ENCODE measurements at places on chromosomes 16 and 17.

GRCh38 chr17:75356260-75356937 lies 49.1 kb downstream of the GRB2 start:
- DNase-seq = no peak

GRCh38 chr16:88333848-88334777 lies 48.6 kb upstream of the ZNF469 start:
- no peak for DNase-seq

DNA sequence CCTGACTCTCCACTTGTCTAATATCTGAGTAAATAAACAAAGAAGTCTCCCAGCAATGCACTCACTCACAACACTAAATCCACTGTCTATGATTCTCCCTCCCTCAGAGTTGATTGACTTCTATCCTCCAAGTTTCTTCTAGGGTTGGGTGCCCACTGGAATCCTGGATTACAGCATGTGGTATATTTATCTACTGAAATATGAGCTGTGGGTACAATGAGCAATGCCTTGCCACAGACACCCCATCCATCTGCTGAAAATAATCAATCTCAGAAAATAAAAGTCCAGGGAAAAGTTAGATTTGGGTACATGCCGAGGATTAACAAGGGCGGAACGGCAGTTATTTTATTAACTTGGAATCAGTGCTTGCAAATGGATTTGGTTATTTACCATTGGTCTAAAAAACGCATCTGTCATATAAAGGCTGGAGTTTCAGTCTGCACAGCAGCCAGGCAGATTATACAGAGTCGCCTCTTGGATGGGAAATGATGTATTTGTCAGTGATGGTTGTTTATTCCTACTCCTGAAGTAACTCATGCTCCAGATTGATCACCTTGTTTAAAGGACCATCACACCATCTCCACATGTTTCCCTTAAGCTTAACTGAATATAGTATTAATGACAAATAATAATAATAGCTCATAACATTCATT lies 193.9 kb upstream of the SOX9 start:
- DNase-seq = no peak

GRCh38 chr17:20128036-20128667 lies 119.0 kb downstream of the SPECC1 start:
- no peak for DNase-seq

- no peak for DNase-seq
Measured at GRCh38 chr17:29561554-29562517, 5.0 kb downstream of the ABHD15 start.

GRCh38 chr16:50744881-50745280 lies 3.0 kb downstream of the CYLD start:
- no peak for DNase-seq

DNA sequence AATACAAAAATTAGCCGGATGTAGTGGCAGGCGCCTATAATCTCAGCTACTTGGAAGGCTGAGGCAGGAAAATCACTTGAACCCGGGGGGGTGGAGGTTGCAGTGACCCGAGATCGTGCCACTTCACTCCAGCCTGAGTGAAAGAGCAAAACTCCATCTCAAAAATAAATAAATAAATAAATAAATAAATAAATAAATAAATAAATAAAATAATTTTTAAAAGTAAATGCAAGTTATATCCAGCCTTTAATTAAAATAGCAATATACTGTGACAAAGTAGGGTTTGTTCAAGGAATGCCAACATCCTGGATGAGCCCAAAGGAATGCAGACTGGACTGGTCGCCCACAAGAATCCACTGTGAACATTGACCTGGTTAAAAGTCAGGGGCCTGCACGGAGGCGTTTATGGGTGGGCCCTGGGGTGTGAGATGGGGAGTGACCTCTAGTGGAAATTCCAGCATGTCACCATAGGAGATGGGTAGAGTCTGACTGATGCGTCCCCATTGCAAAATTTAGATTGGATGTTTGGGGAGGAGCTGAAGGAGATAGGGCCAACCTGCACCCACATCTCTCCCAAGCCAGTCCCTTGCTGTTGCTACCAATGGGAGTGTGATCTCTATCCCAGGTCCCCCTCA lies 9.7 kb upstream of the PIK3R5 start:
- DNase-seq = no peak

DNA sequence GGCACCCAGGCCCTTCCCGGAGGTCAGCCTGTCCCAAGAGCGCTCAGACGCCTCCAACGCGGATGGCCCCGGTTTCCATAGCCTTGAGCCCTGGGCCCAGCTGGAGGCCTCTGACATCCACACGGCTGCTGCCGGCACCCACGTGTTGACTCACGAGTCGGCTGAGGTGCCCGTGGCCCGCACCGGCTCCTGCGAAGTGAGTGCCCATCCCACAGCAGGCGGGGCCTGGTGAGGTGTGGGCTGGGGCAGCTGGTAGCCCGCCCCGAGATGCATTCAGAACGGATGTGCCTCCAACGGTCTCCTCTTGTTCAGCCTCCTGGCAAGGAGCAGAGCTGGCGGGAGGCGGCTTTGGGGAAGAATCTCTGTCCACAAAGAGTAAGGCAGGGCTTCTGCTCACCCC lies 2.7 kb downstream of the WDR90 start:
- no peak for DNase-seq

DNA sequence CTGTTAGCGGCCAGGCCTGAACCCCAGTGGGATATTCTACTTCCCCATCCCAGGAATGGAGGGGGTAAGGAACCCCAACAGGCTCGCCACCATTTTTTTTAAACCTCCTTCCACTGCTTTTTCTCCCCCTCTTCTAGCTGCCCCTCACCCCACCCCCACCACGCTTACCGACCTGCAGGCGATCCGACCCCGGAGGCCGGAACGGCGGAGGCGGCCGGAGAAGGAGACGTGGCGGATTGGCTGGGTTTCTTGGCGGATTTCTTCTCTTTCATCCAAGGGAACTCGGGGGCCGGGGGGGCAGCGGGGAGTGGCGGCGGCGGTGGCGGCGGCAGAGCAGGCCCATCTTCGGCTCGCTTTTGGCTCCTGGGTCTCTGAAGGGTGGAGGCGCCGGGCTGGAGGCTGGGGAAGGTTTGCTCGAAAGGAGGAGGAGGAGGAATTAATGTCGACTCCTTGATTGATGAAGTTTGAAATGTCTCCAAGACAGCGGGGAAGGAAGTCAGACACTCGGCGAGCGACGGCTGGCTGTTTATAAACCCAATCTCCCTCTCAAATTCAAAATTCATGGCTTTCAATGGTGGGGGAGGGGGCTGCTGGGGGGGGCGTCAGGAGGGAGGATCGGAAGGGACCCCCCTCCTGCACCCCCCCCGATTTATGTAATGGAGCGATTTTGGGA lies 424 bp downstream of the HOXB2 start:
- no peak for DNase-seq

DNA sequence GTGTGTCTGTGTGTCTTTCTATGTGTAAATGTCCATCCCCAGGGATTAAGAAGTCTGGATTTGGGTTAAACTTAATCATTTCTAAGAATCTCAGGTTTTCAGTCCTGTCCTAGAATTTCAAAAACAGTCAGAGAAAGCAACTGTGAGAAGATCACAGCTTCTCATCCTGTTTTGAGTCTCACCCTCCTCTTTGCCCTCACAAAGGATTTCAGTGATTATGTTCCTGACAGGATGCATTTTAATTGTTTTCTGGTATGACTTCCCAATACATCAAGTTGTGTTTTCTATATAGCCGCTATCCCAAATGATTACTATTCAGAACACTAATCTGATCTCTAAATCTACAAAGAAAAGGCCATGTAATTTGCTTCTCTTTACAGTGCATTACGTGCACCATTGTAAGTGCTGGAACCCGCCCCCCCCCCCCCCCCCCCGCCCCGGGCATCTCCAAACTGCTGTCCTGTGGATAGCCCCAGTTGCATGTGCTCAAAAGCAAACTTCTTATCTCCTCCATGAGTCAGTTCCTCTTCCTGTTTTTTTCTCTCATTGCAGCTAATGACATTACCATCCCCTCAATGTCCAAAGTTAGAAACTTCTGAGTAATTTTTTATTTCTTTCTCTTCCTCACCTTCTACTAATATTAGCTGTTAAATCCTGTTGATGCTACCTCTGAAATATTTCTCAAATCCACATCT lies 73.9 kb downstream of the CDH13 start:
- no peak for DNase-seq

DNA sequence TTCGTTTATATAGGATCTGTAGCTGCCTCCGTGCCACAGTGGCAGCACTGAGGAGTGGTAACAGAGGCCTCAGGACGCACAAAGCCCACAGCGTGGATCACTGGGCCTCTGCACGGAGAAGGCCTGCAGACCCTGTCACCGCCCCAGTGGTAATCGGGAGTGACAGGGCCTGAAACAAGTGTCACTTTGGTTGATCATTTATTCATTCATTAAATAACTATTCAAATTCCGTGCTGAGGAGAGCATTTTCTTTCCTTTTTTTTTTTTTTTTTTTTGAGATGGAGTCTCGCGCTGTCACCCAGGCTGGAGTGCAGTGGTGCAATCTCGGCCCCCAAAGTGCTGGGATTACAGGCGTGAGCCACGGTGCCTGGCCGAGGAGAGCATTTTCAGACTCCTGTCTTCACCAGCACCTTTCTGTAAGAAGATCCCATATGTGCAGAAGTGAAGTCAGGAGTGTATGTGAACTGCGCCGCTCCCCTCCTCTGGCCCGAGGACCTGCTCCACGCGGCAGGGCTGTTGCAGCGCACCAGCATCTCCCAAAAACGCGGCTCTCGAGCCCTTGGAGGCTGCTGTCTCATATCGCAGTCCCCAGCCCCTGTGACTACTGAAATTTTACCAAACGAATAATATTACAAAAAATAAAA lies 44.9 kb upstream of the TRAP1 start:
- DNase-seq = no peak

DNA sequence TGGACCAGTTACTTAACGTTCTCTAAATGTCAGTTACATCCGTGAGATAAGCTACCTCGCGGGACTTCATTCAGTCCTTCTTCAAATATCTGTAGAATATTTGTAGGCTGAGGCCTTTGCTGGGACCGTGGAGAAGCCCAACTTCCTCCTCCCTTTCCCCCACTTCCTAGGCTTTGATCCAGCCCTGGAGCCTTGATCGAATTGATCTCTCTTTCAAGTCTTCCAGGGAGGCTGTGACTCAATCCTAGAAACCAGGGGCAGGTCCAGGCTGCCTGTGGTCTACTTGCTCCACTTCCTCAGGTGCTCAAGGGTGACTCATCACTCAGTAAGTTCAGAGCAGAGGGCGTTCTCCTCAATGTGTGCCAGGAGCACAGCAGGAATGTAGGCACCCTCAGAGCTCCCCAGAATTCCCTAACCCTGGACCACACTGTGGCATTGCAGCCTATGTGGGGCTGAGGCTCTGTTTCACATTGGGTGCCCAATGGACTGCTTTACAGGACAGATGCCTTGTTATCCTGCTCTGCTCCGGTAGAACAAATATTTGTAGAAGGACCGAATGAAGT lies 11.2 kb upstream of the CEP20 start:
- DNase-seq = peak; percentile 17

GRCh38 chr16:27108051-27108770 lies 41.5 kb downstream of the C16orf82 start:
- no peak for DNase-seq

GRCh38 chr16:17149904-17150483 lies 320.8 kb downstream of the XYLT1 start:
- DNase-seq = no peak

DNA sequence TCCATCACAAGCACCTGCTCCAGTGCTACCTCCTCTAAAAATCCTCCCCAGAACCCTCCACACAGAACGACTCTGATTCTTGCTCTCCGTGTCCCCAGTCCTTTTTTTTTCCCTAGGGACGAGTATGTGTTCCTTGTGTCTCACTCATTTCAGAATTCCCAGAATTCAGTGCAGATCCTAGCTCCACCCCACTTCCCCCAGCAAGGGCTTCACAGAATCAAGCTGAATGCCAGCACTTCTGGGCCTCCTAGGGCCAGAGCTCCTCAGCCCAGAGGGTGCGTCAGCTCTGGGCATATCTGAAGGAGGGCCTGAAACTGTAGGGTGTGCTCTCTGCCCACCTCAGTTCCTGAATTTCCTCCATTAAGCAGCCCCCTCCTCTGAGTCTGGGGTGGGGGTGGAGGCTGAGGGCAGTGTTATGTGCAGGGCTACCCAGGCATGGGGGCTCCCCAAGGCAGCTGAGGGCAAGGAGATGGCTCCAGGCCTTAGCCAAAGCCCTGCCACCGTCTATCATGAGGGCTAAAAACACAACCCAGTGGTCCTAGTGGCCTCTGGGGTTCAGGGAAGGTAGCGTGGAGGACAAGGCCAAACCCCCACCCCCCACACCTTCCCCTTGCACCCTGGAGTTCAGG lies 6.5 kb downstream of the UNC119 start:
- no peak for DNase-seq

GRCh38 chr17:10144982-10145381 lies 53.4 kb downstream of the GAS7 start:
- no peak for DNase-seq

GRCh38 chr17:19387921-19388521 lies 1.0 kb upstream of the MFAP4 start:
- DNase-seq = no peak

DNA sequence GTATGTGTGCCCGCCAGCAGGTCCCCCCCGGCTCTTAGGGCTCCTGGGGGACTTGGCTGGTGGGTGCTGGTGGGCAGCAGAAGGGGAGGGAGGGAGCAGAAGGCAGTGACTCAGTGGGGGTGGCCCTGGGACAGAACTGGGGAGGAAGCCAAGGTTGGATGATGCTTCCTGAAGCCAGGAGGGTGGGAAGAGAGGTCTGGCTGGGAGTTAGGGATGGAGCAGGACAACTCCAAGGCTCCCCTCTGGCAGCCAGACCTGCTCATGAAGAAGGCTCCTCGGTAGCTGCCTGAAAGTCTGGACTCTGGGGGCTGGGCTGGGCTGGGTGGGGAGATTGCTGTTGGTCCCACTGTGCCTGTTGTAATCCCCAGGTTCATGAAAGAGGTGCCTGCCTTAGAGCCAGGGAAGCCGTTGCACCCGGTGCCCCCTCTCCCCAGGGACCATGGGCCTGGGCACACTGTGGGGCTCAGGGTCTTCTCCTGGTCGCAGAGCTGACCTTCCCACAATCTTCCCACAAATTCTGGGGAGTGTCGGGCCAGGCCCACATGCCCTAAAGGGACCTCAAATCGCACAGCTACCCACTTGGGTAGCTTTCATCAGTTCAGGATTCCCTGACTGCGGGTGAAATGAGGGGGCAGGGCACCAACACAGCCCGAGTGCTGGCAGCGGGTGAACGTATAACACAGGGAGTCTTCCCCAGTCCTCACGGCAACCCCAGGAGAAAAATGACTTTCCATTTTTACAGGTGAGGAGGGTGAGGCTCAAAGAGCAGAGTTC lies 1.1 kb upstream of the PLEKHG4 start:
- DNase-seq = no peak

Measured in stimulated activated CD8-positive, alpha-beta memory T cell treated with anti-CD3 and anti-CD28 coated beads, Interleukin-7, amount 100 ng/mL, for 48 hours (primary cell).